Stimulated activated CD4-positive, alpha-beta T cell treated with anti-CD3 and anti-CD28 coated beads, Interleukin-1b, Interleukin-23, amount 100 ng/mL, for 4 hours (primary cell): ENCODE measurements at places on chromosomes 6 and 20.

- DNase-seq, result no peak
Observed at GRCh38 chr20:4665591-4665990, 56.1 kb upstream of the PRND start.

- no peak for DNase-seq
Observed at GRCh38 chr6:139500977-139501376, 126.5 kb upstream of the CITED2 start.

GRCh38 chr6:88972504-88973423, 9.3 kb upstream of the RNGTT start:
- DNase-seq, result no peak

DNA sequence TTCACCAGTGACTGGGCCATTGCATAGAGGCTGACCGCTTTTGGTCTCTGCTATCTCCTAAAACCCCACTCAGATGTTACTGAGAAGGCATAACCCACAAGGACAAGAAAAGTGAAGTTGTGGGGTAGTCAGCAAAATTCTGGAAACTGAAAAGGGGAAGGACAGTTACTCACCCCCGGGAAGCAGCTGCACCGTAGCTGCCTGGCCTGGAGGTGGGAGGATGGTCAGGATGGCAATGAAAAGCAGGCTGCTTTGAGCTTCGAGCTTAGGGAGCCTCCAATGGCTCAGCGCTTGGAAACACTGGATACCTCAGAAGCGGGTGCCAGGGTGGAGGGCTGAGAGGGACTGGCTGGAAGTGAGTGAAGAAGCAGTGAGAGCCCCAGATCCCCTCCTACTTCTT, 56.0 kb downstream of the KCNK5 start:
- DNase-seq, result no peak

DNA sequence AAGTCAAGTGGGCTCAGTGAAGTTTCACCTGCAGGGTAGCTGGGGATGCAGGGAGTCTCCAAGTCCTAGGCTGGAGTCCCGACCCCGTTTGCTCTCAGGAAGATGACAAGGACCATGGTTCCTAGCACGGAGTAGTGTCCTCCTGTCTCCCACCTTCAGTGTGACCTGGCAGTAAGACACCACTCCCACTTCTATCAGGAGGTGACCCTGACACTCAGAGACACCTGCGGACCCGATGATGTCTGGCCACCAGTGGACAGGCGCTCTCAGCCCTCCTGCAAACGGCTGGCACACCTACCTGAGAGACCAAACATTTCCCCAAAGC, 1.1 kb downstream of the SOD2 start:
- no peak for DNase-seq

GRCh38 chr6:126773112-126773805, 345.2 kb upstream of the RSPO3 start:
- DNase-seq, result no peak

DNA sequence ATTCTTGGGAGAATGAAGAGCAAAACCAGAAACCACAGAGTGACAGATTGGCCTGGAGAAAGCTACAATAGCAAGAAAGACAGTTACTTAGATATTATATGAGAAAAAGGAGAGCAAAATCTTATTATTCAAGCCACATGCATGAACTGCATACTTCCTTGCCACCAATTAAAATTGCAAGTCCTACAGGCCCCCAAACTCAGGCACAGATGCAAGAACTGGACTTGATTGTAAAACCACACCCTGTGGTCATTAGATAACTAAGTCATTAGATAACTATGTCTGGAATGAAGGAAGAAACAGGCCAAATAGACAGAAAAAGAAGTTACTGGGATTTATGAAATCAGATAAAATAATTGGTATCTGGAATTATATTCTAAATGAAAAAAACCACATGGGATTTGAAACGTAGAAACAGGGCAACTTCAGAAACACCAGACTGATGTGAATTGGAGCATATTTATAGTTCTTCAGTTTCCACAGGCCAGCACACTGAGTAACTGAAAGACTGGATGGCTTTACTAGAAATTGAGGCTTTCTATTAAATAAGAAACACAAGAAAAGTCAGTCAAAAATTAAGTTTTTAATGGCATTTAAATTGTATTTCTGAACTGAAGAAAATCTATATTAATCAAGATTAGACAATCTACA, 49.4 kb upstream of the CARMIL1 start:
- no peak for DNase-seq

DNA sequence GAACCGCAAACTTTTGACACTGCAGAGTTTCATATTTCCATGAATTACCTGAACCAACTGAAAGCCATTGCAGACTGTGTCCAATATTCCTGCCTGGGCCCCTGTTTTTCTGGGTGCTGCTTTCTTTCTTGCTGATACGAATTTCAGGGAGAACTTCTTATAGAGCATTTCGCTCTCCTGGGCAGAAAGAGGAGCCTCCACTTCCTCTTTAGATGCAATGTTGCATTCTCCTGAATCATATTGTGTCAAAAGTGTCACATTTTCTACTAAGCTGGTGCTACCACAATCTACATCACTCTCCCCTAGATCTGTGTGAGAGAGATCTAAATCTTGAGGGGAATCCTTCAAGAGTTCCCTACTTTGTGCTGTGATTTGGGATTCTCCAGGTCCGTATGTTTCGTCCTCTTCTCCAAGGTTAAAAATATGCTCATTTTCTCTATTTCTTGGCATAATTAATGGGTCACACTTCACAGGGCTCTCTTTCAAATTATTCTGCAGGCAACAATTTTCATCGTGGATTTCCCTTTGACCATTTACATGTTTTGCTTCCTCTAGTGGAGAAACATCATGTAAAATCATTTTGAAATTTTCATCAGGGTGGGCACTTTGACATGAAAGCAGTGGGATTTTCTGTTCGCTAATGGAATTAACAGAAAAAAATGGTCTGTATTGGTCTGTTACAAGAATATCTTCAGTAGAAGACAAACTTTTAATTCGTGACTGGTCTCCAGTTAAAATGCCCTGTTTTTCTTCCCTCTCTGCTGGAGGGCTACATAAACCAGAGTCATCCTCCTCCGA, 102.3 kb downstream of the DST start:
- no peak for DNase-seq

DNA sequence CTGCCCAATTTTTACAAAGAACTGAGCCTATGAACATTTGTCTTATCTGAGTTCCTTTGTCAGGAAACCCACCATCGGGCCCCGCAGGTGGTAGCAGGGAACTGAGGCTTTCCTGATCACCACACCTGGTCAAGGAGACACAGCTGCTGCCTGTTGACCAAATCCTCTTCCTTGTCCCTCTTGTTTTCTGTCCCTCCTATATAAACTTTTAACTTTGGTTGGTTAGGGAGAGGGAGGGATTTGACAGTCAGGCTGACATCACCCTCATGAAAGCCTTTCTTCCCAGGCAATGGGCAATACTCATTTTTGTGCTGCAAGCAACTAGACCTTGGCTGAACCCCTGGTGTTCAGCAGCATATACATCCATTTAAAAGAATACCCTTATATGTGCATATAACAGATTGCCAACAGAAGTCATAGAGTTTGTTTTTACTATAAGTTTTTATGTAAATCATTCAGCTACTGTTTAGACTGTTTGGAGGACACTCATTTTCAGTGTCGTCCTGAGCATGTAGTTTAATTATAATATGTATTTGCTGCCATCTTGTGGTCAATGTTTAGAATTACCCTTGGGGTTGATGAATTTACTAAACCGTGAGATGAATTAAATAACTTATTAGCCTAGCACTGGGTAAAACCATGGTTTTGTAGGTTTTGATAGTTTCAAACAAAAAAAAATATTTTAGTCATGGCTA, 17.0 kb downstream of the CRISP1 start:
- DNase-seq, result no peak

- no peak for DNase-seq
Observed at GRCh38 chr6:55994531-55994930, 119.1 kb upstream of the BMP5 start.

DNA sequence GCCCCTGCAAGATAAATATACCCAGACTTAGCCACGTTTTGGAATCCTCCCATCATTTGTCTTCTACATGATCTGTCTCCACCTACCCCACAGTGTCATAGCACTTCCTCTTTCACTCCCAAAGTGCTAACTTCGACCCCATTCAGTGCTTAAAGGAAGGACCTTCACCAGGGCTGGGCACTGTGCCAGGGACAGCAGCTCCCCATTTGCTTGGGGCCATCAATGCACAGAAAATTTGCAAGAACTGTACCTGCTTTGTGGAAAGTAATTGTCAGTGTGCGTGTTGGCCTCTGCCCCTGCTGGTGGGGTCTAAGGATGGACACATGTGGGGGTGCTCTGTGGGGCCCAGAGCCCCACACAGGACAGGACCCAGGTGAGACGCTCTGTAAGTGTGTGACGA, 5.2 kb upstream of the BPIFA2 start:
- DNase-seq, result no peak

GRCh38 chr6:97626671-97627441, 343.8 kb upstream of the MMS22L start:
- DNase-seq, result no peak

- no peak for DNase-seq
Observed at GRCh38 chr20:11132819-11133415, 459.1 kb upstream of the JAG1 start.

- DNase-seq, result no peak
Observed at GRCh38 chr6:17392978-17393891, at the start of gene CAP2. CAP2 (plus strand) TSS chr6:17393595; CDS start chr6:17421556, 27,961 bp downstream.

- DNase-seq, result no peak
Observed at GRCh38 chr6:10393544-10394225, 21.2 kb downstream of the TFAP2A start.

- DNase-seq, result no peak
Observed at GRCh38 chr6:45956663-45957062, 59.0 kb downstream of the CLIC5 start.

- DNase-seq, result no peak
Observed at GRCh38 chr20:59063358-59064213, 21.0 kb upstream of the PRELID3B start.
